Activated CD4-positive, CD25-positive, alpha-beta regulatory T cell treated with anti-CD3 and anti-CD28 coated beads, Interleukin-2, amount 50 U/mL, for 16 hours (primary cell): ENCODE measurements at places on chromosomes 5 and 9.

DNA sequence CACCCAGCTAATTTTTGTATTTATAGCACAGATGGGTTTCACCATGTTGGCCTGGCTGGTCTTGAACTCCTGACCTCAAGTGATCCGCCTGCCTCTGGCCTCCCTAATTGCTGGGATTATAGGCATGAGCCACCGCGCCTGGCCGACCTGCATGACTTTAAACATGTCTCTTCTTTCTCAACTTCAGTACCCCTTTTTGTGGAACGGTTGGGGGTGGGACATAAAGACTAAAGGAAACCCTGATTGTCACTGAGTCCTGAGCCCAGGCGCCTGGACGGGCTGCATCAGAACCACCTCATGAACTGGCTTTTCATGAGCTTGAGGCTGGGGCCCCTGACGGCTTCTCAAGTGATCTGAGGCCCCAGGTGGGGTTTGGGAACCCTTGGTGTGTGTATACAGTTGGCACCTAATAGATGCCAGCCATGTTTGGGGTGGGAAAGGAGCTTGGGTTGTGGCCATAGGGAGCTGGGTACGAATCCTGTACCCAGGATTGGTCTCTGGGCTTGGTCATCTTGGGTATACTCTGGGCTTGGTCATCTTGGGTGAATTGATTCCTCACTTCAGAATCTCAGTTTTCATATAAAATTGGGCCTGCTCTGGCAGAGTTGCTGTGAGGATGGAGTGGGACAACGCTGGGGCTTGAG, 2.2 kb downstream of the GRK6 start:
- no peak for DNase-seq

DNA sequence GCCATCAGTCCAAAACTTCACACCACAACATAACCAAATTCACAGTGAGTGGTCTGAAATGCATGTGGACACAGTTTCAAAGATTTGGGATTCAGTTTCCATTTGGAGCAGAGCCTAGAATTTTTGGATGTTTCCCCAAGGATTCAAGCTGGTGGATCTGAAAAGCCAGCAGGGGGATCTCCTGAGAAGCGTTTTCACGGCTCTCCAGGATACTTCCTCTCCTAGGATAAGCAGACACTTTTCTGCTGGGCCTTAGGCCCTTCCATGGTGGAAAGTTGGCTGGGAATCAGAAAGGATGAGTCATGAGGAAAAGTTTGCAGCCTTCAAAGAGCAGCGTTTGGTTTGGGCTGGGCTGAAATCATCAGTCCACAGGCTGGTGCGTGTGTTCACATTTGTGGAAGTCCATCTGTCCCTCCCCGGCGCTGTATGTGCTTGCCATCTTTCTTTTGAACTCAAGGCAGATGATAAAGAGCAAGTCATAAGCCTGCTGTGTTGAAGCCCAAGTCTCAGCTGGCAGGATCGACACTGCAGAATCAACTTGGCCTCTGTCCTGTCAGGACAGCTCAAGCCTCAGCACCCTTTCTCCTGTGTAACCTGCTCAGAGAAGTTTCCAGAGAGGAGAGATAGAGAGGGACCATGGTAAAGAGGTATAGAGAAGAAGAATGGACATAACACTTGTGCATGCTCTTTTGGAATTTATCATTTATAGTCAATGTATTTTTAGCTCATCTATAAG, 152.6 kb upstream of the MSX2 start:
- no peak for DNase-seq

DNA sequence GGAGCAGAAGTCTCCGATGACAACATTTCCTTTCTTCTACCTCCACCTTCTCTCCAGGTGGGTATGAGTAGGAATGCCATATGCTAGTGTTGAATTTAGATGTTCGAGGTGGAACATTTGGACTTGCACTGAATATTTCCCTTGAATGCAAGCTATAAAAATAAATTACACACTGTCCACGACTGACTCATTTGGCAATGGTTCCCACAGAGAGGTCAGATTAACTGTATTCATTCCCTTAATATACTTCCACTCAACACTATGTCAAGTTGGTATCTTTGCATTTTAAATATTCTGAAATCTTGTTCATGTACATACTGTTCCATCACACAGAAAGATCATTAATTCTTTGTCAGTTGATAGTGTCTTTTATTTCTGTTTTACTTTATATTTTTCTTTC, 222.6 kb upstream of the PIK3R1 start:
- no peak for DNase-seq

DNA sequence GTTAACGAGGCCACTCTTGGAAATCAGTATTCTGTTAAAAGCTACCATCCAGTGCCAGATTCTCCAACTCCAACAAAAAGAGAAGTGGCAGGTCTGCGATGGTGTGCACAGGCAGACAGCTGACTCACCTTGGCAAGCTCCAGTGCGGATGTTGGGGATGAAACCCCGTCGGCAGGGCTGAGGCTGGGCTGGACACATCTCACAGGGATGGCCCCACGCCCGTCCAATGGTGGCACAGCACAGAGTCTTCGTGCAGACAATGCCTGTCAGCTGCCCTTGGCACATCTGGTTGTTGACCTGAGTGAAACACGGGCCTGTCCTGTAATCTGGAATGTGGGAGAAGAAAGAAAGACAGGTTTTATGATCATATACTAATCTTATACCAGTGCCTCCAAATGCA, 73.4 kb downstream of the FBN2 start:
- no peak for DNase-seq

DNA sequence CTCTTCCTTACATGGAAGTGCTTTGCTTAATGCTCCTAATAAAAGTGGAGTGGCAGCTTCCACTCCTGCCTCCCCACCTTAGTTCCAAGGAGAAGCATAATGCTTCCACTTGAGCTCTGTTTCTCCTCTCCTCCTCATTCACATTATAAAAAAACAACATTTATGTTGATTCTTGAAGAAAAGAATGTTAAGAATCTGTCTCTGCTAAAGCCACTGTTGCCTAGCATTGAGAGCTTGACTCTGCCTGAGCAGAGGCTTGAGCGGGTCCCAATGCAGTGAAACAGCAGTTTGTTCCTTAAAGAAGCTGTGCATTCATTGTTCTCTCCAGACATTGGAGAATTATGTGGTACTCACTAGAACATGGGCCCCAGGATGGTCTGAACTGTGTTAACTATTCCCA, 101.5 kb upstream of the GHR start:
- DNase-seq = no peak

- DNase-seq = no peak
Observed at GRCh38 chr9:129988607-129989361, 54.2 kb downstream of the FNBP1 start.

GRCh38 chr5:67432606-67433005, 236.0 kb upstream of the CD180 start:
- no peak for DNase-seq

GRCh38 chr9:74147906-74148305, 349.2 kb upstream of the RORB start:
- DNase-seq = no peak

- DNase-seq = no peak
Observed at GRCh38 chr5:89694026-89694550, 715.5 kb downstream of the CETN3 start.

- DNase-seq = peak; percentile 62
Observed at GRCh38 chr9:127503947-127504886, 52.9 kb downstream of the LRSAM1 start.

DNA sequence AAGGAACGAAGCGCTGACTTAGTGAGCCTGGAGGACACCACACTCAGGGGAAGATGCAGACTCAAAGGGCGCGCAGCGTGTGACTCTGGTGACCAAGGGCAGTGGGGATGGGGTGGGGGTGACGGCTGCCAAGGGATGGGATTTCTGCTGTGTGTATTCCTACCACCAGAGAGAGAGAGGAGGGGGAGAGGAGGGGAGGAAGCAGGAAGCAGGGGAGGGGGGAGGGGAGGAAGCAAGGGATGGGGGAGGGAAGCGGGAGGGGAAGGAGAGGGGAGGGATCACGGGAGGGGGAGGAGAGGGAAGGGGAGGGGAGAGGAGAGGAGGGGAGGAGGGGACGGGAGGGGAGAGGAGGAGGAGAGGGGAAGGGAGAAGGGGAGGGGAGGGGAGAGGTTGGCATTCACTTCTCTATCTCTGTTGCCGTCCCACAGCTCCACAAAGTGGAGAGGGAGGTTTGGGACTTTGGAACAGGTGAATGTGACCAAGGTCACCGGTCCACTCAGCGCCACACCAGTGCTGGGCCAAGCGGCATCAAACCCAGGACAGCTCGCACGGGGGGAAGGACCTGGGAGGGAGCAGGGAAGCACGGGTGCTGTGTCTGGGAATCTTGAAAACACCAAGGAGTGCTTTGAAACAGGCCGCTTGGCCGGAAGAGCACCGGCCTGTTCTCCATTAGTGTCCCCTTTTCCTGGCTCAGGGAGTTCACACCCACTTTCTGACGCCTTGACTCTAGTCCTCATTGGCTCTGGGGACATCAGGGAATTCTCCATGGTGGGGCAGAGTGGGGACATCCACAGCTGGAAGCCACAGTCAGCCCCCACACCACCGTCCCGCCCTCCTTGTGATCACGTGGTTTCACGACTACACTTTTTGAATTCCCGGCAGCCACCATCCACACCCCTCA, 77.4 kb downstream of the VAV2 start:
- no peak for DNase-seq

- no peak for DNase-seq
Observed at GRCh38 chr5:107500840-107501239, 169.9 kb downstream of the EFNA5 start.

GRCh38 chr5:55572020-55572419, 37.3 kb upstream of the PLPP1 start:
- no peak for DNase-seq

DNA sequence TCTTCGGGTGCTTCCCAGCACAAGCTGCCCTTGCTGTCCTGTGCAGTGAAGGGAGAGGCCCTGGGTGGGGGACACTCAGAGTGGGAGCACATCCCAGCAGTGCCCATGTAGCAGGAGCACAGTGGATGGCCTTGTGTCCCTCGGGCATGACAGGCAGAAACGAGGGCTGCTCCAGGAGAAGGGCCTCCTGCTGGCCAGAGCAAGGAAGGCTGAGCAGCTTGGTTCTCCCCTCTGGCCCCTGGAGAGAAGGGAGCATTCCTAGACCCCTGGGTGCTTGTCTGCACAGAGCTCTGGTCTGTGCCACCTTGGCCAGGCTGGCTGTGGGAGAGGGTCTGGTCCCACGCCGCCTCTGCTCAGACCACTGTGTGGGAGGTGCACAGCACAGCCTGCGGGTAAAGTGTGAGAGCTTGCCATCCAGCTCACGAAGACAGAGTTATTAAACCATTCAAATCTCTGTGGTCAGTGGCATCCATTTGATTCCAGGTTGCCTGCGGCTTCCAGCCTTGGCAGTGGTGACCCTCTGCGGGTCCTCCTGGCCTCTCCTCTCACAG, 18.3 kb downstream of the FBXW5 start:
- DNase-seq = no peak

DNA sequence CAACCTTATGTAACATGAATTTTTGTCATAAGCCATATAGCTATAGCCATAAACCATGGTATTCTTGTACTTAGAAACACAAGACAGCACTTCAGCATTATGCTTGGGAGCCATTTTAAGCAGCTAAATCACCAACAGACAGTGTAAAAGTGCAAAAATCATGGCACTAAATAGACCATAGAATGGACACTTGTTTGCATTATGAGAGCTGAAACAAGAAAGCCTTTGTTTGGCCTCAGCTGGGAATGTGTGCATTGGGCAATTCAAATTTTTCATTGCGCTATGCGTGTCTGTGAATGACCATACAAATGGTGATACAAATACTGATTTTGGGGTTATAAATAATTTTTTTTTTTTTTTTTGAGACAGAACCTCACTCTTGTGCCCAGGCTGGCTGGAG, 23.7 kb downstream of the KDM4C start:
- no peak for DNase-seq

GRCh38 chr5:7873216-7873615, 4.3 kb downstream of the MTRR start:
- no peak for DNase-seq

DNA sequence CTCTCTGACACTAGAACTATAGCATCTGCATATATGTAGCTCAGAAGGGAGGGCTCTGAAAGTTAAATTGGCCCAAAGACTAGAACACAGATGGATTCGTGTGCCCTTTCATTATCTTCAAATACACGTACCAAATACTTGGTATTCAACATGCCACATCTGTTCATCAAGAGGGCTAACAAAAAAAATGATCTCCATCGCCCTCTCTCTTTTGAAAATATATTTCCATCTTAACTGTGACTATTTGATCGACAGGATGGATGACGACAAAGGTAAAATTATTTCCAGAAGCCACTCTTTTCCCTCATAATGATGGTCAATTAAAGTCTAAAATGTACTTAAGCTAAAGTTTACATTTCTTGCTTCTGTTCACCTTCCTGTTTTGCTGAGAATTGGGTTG, 77.0 kb downstream of the SEMA6A start:
- DNase-seq = no peak

DNA sequence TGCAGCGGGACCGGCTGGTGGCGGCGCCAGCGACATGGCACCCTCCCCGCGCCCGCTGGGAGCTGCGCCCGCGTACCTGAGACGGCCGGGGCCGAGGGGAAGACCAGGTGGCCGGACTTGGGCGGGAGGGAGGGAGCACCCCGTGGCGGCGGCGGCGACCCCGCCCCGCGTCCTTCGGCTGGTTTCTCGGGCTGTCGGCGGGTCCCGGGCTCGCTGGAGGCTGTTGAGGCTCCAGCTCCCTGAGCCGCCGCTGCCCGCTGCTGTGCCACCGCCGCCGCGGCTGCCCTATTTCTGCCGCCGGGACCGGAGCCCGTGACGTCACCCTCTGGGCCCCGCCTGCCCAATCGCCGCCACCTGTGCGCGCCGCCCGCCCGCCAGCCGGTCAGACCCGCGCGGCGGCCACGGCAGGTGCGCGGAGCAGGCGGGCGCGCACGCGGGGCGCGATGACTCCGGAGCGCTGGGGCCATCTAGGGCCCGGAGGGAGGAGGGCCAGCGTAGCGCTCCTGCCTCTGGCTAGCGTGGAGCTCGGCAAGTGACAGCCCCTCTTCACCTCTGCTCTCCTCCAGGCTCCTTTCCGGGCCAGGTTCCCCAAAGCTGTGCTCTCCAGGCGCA, at the start of gene FSTL4:
TSS of gene FSTL4 (minus strand) at position 293 of the 612 bp plus-strand sequence.
- no peak for DNase-seq

DNA sequence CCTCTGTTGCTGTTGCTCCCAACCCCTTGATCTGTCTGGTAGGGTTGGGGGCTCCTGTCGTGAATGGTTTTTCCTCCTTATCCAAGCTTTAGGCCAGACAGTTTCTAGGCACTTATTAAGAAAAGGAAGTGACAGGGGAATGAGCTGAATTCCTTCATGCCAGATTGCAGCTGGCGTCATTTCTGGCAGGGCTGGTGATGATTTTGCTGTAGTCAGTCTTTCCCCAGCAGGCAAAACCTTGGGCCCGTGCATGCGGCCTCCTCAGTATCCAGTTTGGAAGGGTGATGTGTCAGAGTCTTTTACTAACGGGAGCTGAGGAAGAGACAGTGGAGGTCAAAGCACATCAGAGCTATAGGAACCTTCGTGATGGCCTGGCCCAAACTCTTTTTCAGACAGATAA, 58.8 kb downstream of the COL27A1 start:
- DNase-seq = no peak

- no peak for DNase-seq
Observed at GRCh38 chr5:116504593-116505166, 69.9 kb downstream of the SEMA6A start.

GRCh38 chr5:107515521-107516080, 155.1 kb downstream of the EFNA5 start:
- DNase-seq = no peak
